T-cell (primary cell): ENCODE measurements at places on chromosomes 12 and 14.
A peak's percentile ranks its signal among the peaks of the same experiment; 100 is the strongest.

- DNase-seq, result no peak
Measured at GRCh38 chr12:5096241-5096924, 52.7 kb downstream of the KCNA5 start.

DNA sequence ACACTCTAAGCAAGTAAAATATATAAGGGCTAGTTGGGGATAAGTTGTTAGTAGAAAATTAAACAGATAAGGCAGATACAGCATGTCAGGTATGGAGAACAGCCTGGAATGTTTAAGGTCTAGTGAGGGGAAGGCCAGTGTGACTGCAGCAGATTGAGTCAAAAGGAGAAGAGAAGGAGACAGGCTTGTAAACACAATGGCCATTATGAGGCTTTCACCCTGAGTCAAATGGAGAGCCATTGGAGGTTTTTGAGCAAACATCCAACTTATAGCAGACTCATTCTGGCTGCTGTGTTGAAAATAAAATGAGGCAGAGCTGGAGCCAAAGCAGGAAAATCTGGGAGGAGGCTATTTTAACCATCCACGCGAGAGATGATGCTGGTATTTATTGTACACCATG, 142.0 kb downstream of the DUSP6 start:
- DNase-seq, result no peak

DNA sequence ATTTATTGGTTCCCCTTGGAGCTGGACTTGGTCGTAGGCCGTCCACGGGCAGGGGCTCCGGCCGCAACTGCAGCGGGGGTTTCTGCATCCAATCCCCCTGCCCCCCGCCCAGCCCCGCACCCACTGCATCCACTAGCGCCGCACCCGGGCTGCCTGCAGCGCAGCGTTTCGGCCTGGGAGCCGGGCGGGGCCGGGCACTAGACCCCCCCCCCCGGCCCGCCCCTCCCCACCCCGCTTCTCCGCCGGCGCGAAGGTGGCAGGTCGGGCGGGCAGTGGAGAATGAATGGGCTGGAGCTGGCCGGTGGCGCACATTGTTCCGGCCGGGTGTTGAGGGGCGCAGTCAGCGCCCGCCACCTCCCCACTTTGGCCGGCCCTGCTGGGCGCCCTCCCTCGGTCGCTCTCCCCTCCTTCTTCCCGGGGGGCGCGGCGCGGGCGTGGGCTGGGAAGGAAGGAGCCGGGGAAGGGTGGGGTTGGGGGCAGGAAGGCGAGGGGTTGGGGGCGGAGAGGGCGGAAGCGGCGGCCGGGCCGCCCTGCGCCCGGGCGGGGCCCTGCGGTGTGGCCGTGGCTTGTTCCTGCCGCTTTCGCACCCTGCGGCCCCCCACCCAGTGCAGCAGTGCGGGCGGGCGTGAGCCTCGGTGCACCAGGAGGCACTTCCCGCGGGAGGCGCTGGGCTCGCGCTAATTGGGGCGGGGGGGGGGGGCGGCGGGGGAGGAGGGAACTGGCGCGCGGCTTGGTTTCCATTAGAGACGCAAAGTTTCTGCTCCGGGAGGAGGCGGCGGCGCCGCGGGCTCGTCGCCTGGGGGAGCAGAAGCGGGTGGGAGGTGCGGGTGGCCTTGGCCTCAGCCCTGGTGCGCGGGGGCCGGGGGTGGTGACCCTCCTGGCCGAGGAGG, 841 bp downstream of the CALM1 start:
- DNase-seq, result peak; percentile 55

DNA sequence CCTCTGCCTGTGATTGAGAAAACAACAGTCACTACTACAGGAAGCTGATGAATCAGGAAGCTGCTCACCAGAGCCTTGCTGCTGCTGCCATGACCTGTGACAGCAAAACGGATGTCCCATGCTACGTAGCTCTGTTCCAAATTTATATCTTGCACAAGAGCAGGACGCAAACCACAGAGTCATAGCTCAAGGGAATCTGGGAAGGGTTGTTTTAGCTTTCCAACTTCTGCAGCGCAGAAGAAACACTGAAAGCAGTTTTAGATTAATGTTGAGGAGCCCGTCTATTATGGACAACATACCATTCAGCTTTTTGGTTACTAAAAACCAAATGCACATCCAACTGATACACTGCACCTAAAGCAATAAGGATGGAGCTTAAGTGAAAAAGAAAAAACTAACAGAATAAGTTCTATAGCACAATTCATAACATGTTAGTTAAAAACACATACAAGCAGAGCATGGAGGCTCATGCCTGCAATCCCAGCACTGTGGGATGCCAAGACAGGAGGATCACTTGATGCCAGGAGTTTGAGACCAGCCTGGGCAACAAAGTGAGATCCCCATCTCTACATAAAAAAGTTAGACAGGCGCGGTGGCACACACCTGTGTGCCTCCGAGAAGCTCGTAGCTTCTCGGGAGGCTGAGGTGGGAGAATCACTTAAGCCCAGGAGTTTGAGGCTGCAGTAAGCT, 1.7 kb upstream of the ANKRD33 start:
- DNase-seq, result peak; percentile 22

DNA sequence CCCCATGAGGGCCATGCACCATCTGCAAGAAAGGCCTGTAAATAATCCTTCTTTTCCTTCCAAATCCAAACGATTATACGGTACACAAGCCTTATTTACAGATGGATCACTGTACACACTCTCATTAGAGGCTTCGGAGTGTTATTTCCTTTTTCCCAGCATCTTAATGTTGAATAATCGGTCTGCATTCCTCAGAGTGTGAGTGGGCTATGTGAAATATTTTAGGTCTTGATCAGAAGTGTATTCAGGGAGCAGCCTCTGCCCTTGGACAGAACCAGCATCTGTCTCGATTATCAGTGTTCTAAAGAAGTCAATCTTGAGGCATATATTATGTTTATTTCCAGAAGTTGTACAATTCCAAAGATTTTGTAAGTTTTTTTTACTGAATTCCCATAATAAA, 340.6 kb downstream of the SEC23A start:
- no peak for DNase-seq

GRCh38 chr12:132021031-132021871, 71.5 kb downstream of the EP400 start:
- DNase-seq, result no peak

DNA sequence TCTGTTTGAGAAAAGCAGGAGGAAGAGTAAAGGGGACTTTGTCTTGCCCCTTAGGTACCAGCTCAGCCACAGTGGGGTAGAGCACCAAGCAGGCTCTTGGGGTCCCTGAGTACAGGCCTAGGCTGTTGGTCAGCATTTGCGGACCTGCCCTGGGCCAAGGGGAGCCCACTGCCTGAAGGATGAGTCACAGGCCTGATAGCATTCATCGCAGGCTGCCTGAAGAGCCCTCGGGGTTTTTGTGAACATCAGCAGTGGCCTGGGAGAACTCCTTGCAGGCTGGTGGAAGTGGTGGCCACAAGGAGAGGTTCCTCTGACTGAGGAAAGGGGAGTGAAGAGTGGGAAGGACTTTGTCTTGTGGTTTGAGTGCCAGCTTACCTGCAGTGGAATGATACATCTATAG, 25.0 kb upstream of the P2RX7 start:
- no peak for DNase-seq

DNA sequence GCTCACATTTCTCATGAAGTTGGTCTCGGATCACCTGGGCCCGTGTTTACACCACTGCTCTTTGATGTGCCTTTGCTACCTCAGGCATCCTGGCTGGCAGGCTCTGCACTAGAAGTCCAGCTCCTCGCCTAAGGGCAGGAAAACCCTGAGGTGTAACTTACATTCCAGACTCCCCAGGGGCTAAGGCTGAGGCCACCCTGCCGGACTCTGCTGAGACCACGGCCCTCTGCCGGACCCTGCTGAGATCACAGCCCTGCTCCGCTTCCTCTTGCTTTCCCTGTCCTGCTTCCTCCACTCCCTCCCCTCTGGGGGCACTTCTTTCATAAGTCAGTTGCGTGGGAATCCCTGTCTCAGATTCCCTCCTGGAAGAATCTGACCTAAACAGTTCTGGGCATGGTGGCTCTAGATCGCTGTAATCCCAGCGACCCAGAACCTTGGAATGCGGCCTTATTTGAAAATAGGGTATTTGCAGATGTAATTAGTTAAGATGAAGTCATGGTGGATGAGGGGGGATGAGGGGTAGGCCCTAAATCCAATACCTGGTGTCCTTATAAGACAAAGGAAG, 17.2 kb downstream of the RILPL1 start:
- no peak for DNase-seq

- DNase-seq, result no peak
Measured at GRCh38 chr12:91367234-91367849, 184.7 kb upstream of the DCN start.

DNA sequence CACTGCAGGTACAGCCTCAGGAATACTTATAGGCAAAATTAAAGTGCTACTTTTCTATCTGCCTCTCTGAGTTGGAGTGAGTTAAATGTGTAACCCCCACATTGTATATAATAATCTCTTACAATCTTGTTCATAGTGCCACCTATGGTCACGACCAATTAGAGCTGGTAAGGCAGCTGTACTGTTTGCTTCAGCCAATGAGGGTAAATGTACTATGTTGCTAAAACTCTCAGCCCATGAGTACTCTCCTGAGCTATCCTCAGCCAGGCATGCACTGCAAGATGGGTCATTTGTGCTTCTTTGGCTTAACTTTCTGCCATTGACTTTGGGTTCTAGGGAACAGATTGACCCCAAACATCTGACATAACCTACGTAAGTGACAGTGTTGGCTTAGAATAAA, 15.0 kb upstream of the MDM2 start:
- DNase-seq, result no peak

- DNase-seq, result no peak
Measured at GRCh38 chr12:1050059-1050707, 59.2 kb downstream of the ERC1 start.

- no peak for DNase-seq
Measured at GRCh38 chr12:117038023-117038680, 61.1 kb downstream of the TESC start.

DNA sequence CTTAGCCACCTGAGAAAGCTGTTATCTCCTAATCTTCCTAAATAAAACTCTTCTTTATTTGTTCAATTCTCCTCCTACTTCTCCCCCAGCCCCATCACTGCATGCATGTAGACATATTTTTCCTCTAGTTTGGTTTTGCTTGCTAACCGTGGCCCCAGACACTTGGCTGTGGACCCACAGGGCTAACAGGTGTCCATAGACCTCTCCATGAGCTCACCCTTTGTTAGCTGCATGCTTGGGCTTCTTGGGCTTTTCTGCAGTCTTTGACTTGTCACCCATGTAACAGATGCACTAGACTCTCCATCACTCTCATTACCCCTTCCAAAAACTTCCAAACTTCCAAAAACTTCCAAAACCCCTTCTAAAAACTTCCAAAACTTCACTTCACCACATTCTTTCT, 59.2 kb upstream of the PLEKHA5 start:
- DNase-seq, result no peak

DNA sequence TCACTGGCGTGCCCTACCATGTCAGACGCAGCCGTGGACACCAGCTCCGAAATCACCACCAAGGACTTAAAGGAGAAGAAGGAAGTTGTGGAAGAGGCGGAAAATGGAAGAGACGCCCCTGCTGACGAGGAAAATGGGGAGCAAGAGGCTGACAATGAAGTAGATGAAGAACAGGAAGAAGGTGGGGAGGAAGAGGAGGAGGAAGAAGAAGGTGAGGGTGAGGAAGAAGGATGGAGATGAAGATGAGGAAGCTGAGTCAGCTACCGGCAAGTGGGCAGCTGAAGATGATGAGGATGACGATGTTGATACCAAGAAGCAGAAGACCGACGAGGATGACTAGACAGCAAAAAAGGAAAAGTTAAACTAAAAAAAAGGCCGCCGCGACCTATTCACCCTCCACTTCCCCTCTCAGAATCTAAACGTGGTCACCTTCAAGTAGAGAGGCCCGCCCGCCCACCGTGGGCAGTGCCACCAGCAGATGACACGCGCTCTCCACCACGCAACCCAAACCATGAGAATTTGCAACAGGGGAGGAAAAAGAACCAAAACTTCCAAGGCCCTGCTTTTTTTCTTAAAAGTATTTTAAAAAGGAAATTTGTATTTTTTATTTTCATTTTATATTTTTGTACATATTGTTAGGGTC, 13.2 kb downstream of the TRIP11 start:
- no peak for DNase-seq

DNA sequence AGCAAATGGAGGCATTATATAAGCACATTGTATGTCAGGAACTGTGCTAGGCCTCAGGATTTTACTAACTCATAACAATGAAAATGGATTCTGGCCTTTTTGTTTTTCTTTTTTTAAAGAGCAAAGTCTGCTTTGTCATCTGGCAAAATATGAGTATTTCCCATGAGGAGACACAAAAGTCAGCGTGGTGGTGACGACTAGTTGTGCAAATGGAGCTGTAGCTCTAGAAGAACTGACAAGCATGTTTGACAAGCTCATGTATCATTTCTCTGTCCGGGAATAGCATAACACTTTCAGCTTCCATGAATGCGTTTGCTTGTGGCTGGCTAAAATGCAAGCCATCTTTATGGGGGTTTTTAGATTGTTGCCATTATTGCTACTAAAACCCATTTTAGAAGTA, 127.8 kb downstream of the HELB start:
- no peak for DNase-seq

DNA sequence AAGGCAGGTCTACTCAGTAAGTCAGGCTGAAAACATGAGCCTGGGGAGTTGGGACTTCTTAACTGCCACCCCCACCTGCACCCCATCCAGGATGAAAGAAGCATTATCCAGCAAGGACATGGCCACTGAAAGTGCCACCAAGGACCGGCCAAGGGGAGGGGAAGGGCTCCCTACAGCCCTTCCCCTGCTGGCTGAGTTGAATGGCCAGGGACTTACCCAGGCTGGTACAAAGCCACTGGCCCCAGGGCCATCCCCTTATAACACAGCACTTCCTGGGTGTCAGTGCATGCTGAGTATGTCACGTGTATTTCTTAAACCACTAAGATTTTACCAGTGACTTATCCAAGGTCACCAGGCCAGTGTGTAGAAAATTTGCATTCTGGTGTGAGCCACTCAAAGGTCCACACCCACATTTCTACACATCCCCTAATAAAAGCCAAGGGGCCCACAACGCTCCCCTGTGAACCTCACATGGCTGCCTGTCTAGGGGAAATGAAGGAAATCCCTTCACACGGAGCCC, 29.3 kb upstream of the ZFP36L1 start:
- no peak for DNase-seq

GRCh38 chr12:114416028-114416427, 10.1 kb upstream of the TBX5 start:
- DNase-seq, result no peak

- no peak for DNase-seq
Measured at GRCh38 chr14:48974994-48975393, 611.2 kb downstream of the RPS29 start.

DNA sequence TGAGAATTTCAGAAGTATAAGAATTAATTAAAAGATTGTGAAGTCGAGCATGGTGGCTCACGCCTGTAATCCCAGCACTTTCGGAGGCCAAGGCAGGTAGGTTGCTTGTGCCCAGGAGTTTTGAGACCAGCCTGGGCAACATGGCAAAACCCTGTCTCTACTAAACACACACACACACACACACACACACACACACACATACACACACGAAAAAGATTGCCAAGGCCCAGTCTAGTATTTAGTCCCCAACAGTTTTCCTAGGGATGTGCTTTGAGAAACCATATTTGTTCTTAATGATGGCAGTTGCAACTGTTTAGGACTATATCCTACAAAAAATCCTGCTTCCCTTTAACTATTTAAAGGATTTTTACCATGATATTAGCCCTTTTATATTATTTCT, 6.0 kb downstream of the TBK1 start:
- DNase-seq, result no peak

GRCh38 chr12:122876731-122877130, 19.2 kb downstream of the VPS37B start:
- DNase-seq, result no peak

GRCh38 chr14:22561661-22562579, 27.1 kb downstream of the DAD1 start:
- DNase-seq, result peak; percentile 77

GRCh38 chr14:68775614-68776126, 17.2 kb downstream of the ZFP36L1 start:
- DNase-seq, result no peak
